Fibroblast of mammary gland (primary cell): ENCODE measurements at places on chromosomes 16 and 17.
A peak's percentile ranks its signal among the peaks of the same experiment; 100 is the strongest.

DNA sequence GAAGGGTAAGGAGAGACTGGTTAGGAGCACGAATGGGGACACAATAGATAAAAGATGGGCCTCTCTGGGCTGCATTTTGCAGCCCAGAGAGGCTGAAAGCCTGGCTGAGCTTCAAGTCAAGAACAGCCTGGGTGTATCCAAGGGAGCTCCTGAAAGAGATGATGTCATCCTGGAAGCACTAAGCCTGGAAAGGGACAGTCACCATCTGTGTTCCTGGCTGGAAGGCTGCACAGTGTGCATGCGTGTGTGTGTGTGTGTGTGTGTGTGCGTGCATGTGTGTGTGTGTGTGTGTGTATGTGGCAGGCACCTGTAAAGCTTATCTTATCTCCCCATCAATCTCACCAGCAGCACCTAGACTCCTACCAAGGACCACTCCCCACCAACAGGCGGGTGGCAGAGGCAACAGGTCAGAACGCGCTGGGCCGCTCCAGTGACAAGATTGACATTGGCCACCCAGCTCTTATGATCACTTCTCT, 44.1 kb downstream of the COG7 start:
- peak; percentile 72 for DNase-seq

- DNase-seq, result no peak
These were observed 140.9 kb downstream of the KCNJ2 start for GRCh38 chr17:70310221-70310672.

DNA sequence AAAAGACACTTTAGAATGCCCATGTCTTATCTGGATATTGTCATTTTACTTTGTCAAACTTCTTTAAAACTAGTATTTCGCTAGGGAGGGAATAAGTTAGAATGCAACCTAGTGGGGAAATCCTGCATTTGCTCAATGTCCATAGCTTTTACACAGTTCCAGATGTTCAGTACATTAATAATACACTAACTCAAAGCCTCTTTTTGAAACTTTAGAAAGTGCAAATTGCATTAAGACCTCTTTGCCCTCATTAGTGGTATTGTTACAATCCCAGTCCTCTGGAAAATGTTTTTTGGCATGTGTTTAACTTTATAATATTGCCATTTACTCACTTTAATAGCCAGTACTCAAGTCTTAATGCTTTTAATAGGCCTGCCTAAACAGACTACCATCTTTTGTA, 106.8 kb downstream of the BRIP1 start:
- DNase-seq, result no peak

DNA sequence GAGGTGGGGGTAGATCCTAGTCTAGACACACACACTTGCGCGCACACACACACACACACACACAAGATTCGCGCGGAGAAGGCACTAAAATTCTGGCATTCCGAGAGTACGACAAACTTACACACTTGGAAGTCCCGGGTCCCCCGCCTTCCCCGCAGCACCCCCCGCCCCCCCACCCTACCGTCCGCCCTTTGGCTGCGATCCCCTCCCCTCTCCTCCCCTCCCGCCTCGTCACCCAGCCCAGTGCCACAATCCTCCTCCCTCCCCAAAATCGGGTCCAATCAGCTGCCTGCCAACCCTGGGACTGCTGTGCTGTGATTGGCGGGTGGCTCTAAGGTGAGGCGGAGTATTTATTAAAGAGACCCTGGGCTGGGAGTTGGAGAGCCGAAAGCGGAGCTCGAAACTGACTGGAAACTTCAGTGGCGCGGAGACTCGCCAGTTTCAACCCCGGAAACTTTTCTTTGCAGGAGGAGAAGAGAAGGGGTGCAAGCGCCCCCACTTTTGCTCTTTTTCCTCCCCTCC, at the start of gene SOX9:
SOX9 (plus strand) TSS at position 379 of the 522 bp plus-strand sequence. CDS start 372 bp downstream, outside the sequence.
- DNase-seq, result peak; percentile 81

DNA sequence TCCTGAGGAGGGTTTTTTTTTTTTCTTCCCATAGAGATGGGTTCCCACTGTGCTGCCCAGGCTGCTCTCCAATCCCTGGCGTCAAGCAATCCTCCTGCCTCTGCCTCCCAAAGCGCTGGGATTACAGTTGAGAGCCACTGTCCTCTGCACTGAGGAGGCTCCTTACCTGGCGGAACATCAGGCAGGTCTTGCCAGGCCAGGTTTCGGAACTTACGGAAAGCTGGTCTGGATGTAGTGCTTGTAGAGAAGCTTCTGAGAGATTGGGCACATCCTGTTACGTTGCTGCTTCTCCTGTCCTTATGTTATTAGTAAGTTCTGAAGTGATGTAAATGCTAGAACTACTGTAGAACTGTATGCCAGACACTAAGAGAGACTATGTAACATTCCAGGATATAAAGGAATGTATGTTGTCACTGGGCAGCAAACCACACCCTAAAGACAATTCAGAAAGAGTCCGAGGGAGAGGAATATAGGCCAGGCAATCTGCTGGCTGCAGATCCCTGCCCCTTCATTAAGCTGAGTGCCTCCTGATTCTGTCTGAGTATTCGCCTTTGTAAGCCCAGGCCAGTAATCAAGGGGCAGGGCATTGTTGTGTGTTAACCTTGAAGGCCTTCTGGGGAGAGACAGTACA, 21.1 kb downstream of the ETV4 start:
- DNase-seq, result no peak

GRCh38 chr16:48347980-48348379, 37.2 kb downstream of the SIAH1 start:
- no peak for DNase-seq

DNA sequence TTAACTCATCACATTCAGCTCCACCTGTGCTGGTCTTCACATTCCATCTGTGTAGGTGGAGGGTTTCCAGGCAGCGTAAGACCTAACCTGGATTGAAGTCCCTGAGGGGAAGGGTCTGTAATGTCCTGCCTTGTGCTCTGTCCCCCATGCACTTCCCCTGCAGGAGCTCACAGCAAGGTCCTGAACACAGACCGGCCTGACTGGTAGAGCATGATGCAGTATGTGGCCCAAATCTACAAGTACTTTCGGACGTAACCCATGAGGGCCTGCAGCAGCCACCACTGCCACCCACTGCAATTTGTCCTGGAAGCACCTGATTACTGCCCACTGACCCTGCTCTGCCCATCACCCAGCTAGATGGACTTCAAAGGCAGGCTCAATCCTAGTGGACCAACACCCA, 36.6 kb upstream of the ADORA2B start:
- DNase-seq, result no peak
